ENCODE measurements at places on chromosomes 2 and 18.

- DNase-seq = no peak
Observed at GRCh38 chr2:102453501-102453900, 19.5 kb upstream of the SLC9A4 start.

DNA sequence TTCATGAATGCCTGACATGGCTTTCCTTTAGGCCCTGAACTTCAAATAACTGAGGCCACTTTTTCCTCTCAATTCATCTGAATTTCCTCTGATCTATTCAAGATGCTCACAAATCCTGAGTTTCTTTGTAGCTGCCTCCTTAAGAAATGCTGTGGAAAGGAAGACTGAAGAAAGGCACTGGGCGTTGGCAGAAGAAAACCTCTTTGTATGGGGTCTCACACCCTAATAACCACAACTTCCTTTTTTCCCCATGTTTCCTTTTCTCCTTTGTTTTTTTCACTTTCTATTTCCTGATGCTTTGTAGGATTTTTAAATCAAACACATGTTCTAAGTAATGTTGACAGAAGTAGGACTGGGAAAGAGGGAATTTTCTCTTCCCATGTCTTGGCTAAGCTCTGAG lies 447.4 kb downstream of the CMPK2 start:
- DNase-seq = no peak

GRCh38 chr18:75202696-75203365 lies 6.1 kb downstream of the PTGR3 start:
- no peak for DNase-seq

DNA sequence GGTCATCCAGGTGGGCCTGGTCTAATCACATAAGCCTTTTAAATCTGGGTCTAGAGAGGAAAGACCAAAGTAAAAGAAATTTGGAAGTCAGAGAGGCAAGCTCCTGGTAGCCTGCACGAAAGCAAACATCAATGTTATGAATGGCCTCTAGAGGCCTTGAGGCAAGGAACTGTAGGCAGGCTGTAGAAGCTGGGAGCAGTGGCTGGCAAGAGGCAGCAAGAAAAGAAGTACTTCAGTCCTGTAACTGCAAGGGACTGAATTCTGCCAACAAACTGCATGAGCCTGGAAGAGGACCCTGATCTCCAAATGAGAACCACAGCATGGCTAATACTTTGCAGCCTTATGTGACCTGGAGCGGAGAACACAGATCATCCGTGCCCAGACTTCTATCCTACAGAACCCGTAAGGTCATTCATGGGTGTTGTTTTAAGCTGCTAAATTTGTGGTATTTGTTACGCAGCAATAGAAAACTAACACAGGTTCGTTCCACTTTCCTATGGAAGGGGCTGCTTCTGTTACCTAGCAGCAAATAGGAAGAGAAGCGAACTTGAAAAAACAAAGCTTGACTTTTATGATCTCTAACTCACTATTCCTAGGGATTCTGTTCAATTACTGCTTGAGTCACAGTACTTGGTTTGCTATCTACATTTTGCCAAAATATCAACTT lies 1.2 kb downstream of the IMMT start:
- peak; percentile 34 for DNase-seq

DNA sequence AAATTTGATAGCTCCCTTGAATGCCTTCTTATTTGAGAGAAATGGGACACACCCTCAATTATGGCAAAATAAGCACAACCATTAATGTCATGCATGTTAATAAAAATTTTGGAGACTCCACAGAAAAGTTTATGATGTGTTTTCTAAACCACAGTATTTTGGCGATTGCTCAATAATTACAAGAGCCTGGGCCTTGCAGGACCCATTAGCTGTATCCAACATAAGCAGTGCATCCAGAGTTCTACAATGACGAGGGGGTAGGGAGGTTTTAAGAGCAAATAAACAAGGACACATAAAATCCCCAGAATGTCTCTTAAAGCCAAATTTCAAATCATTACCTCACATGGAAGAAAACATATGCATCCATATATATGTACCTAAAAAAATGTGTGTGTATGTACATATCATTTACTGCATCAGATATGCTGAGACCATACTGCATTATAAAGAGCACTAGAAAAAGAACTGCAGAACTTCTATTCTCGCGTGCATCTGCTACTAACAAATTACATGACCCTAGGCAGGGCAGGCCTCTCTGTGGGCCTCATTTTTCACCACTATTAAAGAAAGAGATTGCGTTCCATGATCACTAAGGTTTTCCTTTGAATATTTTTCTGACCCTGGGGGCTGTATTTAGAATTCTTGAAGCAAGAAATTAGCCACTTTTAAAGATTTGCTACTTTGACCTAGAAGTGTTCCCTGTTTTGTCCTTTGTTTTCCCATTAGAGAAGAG lies 38.0 kb downstream of the CMPK2 start:
- DNase-seq = peak; percentile 27

GRCh38 chr2:206354129-206354528 lies 79.7 kb downstream of the ZDBF2 start:
- no peak for DNase-seq

DNA sequence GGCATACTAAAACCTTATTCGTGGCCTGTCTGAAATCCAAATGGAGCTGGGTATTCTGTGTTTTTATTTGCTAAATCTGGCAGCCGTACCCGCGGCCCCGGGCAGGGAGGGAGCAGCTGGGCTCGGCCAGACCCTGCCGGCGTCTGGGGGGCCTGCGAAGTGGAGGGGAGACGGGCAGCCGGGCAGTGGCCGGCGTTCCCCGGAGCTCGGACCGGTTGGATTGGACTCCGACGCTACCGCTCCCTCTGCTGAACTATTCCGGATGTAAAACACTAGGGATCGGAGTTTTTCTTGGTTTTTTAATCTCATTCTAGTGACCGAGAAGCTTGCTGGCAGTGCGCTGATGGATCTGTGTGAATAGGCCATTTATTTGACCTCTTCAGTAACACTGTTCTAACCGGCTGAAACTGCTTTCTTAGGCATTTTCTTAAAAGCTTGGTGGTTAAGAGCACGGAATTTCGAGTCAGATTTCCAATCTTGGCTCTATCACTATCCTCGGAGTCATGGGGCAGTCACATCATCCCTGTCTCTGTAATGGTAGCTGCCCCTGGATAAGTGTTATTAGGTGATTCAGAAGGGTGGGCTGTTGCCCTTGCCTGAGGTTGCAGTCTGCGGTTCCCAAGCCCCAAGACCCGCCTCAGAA lies 694 bp downstream of the UNC50 start:
- DNase-seq = peak; percentile 68

DNA sequence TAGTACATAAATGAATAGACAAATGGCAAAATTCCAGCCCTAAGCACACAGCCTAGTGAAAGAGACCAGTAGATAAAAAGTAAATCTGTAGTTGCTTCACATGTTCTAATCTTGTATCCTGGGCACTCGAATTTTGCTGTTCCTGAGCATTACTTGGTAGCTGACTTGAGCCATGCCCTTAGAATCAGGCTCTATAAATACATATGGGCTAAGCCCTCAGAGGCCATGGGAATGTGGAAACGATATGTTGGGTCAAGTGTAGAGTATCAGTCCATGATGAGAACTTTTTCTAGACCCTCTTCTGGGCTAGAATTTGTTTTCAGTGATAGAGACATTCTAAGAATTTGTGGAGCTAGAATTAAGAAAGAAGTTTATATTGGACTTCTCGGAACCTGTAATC lies 21.9 kb downstream of the ELAC1 start:
- no peak for DNase-seq

DNA sequence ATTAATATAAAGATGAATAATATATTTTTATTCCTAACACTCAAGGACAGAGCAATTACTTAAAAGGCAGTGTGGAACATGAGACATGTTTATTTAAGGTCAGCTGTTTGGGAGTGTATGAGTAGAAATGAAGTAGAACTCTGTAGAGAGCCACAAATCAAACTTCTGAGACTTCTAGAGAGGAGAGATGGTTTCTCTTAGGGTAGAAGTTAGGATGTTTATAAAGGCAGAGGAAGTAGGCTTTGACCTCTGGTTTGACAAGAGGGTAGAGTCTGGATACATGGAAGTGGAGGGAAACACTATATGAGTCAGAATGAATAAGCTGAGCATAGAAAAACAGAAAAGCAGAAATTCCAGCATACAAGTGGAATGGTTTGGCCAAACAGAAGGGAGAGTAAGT lies 262.1 kb upstream of the KLHL14 start:
- DNase-seq = peak; percentile 75

- no peak for DNase-seq
Observed at GRCh38 chr2:54510916-54511315, 54.8 kb downstream of the SPTBN1 start.

DNA sequence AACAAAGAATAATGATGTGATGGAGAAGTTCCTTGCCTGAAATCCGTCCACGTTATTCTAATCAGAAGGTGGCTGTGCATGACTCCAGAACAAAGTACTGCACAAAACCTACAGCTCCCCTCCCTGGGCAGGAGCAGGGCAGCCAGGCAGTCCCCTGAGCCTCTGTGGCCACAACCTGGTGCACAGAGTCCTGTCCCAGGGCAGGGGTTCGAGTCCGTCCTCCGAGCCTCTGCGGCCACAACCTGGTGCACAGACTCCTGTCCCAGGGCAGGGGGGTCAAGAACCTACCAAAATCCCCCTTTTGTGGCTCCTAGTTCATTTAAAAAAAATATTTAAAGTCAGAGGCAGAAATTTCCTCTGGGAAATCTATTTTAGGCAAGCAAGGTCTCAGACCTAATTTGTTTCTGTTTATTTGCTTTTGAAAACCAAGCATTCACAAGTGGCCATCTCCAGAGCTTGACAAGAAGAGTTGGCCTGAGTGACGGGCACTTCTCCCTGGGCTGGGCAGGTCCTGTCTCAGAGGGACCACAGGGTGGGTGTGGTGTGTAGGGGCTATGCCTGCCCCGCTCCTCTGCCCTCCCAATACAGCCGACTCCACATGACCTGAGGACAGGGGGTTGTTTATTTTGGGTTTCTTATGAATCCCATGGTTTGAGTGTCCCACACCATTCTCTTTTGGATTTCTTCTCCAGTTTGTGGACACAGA lies 255.9 kb upstream of the PXDN start:
- DNase-seq = no peak

GRCh38 chr18:79424008-79424565 lies 28.4 kb downstream of the NFATC1 start:
- DNase-seq = peak; percentile 51

GRCh38 chr2:134385195-134385594 lies 131.3 kb downstream of the MGAT5 start:
- DNase-seq = no peak

DNA sequence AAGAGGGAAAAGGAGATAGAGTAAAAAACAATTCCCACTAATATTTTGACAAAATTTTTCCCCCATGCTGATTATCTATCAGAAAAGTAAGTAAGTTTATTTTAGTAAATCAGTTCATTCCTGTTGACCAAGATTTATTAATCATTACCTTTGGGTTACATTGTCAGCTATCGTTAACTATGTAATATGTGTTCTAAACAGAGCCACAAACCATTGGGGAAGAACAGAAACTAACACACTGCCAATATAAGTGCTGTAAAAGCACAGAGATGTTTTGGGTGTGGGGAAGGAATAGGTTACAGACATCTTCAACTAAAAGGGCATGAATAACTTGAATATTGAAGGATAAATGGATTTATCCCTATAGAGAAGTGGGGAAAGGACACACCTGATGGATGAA lies 42.5 kb upstream of the ACADL start:
- DNase-seq = no peak
